ENCODE measurements at places on chromosomes 11 and 22.

GRCh38 chr11:9561279-9561982 lies 12.0 kb upstream of the WEE1 start:
- no peaks in the 10 kb centered on the region for H3K36me3 ChIP-seq
- no peak overlapping the region for H3K27ac ChIP-seq
- H3K4me1 ChIP-seq, result no peaks in the 10 kb centered on the region

GRCh38 chr11:45161252-45162063 lies 15.0 kb downstream of the PRDM11 start:
- no peaks in the 10 kb centered on the region for H3K36me3 ChIP-seq
- no peak overlapping the region for H3K4me3 ChIP-seq
- no peak overlapping the region for H3K27ac ChIP-seq

- no peak for DNase-seq
- no peaks in the 10 kb centered on the region for H3K4me1 ChIP-seq
- no peaks in the 10 kb centered on the region for H3K36me3 ChIP-seq
Observed at GRCh38 chr11:70137383-70137782, 59.3 kb downstream of the ANO1 start.

GRCh38 chr22:44032126-44032730 lies 8.1 kb downstream of the PARVB start:
- no peaks in the 10 kb centered on the region for H3K4me1 ChIP-seq
- no peak overlapping the region for H3K27ac ChIP-seq
- no peak overlapping the region for H3K4me3 ChIP-seq
- DNase-seq, result no peak
- no peaks in the 10 kb centered on the region for H3K27me3 ChIP-seq
- no peaks in the 10 kb centered on the region for H3K36me3 ChIP-seq

GRCh38 chr11:75114465-75114864 lies 17.8 kb upstream of the OR2AT4 start:
- no peaks in the 10 kb centered on the region for H3K27me3 ChIP-seq
- no peak overlapping the region for H3K27ac ChIP-seq
- DNase-seq, result no peak
- H3K36me3 ChIP-seq, result no peaks in the 10 kb centered on the region
- no peak overlapping the region for H3K4me3 ChIP-seq

DNA sequence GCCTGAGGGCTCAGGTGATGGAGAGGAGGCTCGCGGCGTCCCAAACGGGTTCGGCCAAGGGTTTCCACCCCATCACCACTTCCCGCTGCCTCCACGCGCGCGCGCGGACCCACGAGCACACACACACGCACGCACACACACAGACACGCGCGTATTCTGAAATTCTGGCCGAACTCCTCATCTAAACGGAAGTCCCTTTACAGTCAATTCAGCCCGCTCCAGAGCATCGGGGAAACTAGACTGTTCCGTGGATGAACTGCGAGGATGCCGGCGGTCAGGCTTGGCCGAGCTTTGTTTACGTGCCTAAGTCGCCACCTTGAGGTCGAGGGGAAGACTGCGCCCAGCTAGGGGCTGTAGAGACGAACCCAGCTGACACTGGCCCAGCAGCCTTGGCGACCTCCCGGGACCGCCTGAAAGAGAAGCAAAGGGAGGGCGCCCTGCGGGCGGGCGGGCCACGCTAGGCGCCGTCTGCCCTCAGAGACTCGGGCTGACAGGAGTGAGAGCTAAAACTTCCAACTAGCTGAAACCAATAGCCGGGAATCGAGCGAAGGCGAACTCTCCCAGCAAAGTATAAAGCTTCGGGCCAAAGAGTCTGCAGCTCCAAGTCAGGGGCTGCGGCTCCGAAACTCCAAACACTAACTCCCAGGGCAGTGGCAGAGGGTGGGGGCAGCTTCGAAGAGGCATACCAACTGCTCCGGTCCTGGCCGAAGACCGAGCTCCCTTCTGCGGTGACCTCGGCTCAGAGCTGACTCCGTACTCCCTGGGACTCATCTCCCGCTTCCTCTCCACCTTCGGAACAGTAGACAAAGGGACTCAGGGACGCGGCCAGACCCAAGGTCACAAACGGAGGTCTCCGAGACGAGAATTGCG lies 124.7 kb upstream of the C11orf58 start:
- no peaks in the 10 kb centered on the region for H3K36me3 ChIP-seq
- H3K27me3 ChIP-seq, result peaks cover 7% of the 10 kb centered on the region
- no peaks in the 10 kb centered on the region for H3K4me1 ChIP-seq
- H3K27ac ChIP-seq, result no peak overlapping the region

DNA sequence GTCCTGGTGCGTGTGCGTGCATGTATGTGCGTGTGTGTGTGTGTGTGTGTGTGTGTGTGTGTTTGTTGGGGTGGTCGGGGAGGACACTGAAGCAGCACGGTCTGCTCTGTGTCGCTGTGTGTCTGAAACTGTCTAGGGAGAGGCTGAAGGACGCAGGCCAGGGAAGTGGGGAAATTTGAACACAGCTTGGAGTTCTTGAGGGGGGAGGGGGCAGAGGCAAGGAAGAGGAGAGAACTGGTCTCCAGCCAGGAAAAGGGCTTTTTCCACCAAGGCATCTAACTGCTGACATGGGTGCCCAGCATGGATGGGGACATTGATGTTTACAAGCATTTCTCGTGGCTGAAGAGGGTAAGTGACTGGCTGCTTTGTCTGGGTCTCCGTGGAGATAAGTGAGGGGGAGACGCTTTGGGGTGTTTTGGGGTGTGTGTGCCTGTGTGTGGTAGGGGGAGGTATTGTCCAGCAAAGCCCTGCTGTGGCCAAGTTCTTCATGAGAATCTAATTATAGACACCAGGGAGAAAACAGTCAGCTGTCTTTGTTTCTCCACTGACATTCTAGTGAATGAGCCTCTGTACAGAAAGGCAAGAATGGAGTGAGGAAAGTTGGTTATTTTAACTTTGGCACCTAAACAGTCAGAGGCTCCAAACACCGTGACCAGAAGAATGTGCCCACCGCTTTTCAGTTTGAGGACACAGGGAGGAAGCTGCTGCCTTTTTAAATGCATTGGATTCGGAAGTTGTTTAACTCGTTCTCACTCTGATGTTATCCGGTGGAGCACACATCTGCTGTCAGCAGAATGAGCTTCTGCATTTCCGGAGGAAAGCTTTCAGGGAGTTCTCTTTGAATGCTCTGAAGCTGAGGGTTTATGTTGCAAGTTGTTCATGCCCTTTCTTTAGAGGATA lies 63.7 kb downstream of the PPFIBP2 start:
- DNase-seq, result peak; percentile 42
- H3K4me1 ChIP-seq, result peaks cover 33% of the 10 kb centered on the region
- no peaks in the 10 kb centered on the region for H3K36me3 ChIP-seq
- H3K27ac ChIP-seq, result 0 out of 2 replicates have a peak overlapping the region, but pooled peaks have one; percentile 12
